Right kidney (tissue), 9 donors: ENCODE measurements at places on chromosomes 5 and 9.
A peak's percentile ranks its signal among the peaks of the same experiment; 100 is the strongest.

- no peak for DNase-seq
These were observed 582.7 kb downstream of the DTWD2 start for GRCh38 chr5:118405650-118406061.

DNA sequence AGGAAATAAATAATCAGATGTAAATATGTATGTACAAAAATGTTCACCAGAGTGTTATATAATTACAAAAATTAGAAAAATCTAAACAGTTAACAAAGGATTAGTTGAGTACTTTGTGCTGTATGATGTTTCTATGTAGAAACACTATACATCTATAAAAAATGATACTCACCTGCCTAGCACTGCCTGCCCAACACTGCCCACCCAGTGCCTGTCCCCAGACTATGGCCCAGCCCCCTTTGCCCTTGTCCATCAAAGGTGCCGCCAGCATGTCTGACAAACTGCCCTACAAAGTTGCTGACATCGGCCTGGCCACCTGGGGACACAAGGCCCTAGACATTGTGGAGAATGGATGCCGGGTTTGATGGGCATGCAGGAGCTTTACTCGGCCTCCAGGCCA lies 6.1 kb upstream of the MEGF9 start:
- no peak for DNase-seq

- no peak for DNase-seq
These were observed 659.0 kb upstream of the ARRDC3 start for GRCh38 chr5:92041911-92042660.

DNA sequence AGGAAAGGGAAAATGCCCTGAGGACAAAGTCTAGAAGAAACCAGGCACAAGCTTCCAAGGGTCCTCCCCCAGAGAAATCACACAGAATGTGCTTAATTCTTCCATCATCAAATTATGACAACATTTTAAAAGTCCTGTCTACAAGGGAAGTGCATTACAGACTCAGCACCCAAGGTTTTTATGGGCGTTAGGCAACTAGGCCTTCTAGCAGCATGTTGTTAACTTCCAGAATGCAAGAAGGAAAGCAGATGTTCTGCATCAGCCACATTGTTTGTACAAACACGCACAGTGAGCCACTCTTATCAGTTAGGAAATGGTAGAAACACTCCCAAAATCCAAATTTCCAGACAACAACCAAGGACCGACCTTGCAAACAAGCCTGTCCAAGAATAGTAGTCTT lies 26.5 kb downstream of the SMC5 start:
- peak; percentile 6 for DNase-seq

GRCh38 chr9:133492061-133493021 lies 13.4 kb upstream of the SLC2A6 start:
- no peak for DNase-seq
